ENCODE measurements at places on chromosomes 7 and 10.

- no peak for DNase-seq
Observed at GRCh38 chr7:106679153-106679931, 18.4 kb upstream of the CCDC71L start.

- peak; percentile 8 for DNase-seq
Observed at GRCh38 chr10:7121154-7121797, 289.6 kb downstream of the SFMBT2 start.

DNA sequence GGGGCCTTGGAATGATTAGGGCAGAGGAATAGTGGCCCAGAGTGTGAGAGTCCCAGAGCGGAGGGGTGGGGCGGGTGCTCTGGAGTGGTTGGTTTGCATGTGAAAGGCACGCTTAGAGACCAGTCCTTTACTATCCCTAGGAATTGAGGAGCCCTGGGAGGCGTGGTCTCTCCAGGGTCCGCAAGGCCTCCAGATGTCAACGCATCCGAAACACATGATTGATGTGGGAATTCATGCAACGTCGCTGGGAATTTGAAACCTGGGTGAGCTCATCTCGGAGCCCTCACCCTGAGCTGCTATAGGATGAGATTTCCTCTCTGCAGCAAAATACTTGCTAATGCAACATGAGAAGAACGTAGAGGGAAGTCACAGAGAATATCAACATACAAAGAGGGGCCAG, 51.2 kb downstream of the NPTX2 start:
- DNase-seq: no peak

- no peak for DNase-seq
Observed at GRCh38 chr7:99404235-99404976, 4.0 kb downstream of the PDAP1 start.

GRCh38 chr10:130630135-130630534, 493.9 kb downstream of the GLRX3 start:
- no peak for DNase-seq

DNA sequence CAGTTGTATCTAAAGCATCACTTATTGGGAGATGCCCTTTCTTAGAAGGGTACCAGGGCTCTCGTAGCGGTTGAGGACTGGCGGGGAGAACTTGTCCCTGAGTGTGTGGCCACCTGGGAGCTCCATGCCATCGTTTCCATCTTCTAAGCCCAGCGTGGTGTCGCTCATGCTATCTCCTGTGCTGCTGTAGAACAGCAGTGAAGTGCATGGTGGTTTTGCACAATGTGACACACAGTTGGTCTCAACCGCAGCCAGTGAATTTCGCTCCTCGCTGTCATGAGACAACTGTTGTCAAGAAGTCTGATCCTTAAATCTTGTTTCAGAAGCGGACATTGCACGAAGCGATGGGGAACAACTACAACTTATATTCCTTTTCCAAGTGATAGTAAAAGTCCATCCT, 283.4 kb downstream of the GRID1 start:
- no peak for DNase-seq

DNA sequence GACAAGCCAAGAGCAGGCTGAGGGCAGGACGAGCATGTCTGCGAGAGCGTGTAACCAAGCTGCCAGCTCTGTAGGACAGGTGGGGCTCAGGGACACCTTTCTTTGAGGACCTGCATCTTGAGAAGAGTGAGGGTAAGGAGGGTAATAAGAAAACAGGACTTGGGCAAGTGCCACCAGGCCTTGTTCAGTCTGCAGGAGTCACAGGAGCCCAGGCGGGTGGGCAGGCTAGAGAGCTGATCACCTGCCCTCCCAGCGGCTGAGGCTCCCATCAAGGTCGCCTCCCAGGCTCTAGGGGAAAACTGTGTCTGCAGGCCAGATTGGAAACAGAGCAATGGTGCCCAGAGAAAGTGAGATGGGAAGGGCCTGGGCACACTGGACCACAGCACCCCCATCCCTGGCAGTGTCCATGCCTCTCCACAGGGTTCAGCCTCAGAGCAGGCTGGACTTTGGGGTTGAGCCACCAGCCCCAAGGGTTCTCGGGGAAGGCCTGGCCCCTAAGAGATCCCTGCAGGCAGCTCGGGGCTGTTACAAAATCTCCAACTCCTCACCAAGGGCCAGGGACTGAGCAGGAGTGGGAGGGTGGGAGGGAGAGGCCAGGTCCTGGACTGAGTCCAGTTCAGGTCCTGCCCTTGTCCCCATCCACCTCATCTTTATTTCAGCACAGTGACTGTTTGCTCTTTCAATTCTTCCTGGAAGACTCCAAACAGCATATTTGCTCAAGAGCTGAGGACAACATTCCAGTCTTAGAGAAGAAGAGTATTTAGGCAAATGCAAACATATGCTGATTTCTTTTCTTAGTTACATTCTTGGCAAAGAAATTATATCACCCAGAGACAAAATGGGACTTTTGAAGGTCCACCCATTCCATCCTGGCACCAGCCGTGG, 161.9 kb downstream of the GRID1 start:
- DNase-seq: no peak

DNA sequence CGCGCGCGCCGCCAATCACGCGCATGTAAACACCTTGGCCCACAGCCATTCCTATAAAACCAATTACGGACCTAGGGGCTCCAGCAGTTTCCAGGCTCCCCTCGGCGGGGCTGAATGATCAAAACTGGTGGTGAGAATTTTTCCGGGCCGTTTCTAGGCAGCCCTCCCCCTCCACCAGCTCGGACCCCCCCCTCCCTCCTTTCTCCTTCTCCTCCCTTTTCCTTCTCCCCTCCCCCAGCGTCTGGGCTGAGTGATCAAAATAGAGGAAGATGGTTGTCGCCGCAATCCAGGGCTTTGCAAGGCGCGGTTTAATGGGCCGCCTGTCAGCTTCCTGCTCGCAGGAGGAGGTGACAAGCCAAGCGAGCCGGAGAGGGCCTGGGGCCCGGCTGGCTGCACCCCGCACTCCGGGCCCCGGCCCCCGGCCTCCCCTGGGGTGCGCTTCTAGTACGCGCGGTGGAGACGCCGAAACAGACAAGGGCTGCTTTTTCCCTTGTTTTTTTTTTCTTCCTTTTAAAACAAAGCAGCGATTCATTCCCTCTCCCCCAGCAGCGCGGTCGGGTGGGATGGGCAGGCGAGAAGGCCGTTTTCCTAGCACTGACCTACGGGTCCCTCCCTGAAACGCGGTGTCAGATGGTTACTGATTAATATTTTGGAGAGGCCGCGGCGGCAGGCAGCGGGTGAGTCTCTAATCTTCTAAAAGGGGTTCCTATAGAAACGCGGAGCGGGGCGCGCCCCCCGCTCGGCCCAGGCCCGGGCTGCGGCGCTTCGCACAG, 528 bp upstream of the TNRC18 start:
- DNase-seq: no peak

DNA sequence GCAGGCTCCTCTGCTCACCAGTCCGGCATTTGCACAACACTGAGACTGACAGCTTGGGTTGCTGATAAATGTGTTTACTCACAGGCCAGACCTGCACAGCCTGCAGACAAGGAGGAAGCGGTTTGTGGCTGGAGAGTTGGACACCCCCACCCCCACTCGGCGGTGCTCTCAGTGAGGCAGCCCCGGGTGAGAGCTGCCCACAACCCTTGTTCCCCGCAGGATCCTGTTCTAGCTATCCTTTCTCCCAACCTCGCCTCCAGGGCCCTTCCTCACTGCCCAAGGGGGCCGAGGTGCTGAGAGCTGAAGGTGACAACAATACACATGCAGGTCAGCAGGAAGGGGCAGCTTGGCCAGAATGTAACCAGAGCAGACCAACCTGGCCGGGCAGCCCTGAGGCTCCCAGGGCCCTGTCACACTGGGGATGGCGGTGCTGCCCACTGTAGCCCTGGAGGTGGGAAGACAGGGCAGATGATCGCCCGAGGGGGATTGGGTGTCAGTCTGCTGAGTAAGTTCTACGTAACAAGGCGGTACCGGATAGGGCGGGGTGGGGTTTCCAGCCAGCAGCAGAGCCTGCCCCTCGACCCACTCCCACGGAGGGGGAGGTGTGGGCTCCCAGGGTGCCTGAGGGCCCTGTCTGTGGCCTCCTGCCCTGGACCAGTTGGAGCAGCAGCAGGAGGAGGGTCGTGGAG, 2.1 kb upstream of the ADAM8 start:
- peak; percentile 40 for DNase-seq

DNA sequence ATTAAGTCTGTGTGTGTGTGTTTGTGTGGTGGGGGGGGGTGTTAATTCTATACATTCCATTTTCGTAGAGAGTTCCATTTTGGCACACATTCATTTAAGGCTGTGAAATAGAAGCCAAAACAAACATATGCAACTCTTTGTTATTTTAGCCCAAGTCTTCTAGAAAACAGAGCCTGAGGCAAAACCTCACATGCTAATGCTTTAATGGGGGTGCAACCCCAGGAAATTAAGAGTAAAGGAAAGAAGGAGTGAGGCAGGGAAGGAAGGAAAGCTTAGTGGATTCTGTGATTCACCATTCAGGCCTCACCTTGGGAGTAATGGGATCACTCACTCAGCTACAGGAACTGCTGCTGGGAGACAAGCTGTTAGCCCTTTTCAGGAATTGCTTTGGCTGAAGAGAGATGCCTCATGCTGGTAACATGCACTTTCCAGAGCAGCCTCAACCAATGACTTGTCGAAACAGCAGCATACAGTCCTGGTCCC, 73.0 kb upstream of the CTTNBP2 start:
- no peak for DNase-seq

DNA sequence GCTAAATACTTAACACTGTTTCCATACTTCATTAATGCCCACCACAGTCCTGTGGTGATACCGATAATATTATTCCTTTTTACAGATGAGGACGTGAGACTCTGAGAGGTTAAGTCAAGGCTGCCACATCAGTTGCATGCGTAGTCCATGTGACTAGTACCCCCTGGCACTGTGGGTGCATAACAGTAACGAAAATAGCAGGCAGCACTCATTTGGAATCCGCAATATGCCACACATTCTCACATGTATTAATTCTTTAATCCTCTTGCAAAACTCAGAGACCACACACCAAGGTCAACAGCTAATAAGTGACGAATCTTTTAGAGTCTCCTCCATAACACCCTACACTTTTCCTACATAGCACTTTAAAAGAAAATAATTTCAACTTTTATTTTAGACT, 99.5 kb upstream of the HABP2 start:
- DNase-seq: no peak

DNA sequence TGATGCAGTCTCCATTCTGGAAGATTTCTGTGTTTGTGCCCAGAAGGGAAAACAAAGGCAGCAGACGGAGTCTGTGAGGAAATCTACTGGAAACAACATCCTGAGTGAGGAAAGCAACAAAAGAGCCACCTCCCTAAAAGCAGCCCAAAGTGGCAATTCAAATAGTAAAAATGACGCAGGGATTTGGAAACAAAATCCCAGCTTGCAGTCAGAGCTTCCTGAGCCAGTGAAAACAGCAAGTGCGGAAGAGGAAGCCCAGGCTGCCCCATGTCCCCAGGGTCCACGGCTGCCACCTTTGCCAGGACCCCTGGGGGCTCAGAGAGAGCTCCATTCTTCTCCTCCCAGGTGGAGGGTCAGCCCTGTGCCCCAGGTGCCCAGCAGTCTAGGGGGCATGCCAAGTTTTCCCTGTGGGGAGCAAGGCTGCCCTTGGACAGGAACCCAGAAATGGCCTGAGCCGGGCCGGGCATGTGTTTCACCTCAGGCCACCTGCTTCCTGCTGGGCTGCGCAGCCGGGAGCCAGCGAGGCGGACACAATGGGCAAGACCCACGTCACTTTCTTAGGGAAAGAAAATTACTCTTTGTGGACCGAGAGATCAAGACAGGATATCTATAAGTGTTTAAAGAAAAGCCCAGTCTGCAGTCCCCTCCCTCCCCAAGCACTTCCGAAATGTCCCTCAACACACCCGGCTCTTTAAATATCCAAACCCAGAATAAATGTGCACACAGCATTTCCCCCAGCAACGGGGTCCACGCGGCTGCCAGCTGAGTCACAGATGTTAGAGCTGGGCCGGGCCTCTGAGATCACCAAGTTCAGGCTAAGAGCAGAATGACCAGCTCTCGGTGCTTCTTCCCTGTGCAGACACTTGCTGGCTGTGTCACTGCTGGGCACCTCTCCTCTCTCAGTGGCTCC, 231.1 kb downstream of the ARHGAP12 start:
- DNase-seq: no peak

GRCh38 chr10:74748468-74749031, 77.8 kb upstream of the KAT6B start:
- DNase-seq: no peak

DNA sequence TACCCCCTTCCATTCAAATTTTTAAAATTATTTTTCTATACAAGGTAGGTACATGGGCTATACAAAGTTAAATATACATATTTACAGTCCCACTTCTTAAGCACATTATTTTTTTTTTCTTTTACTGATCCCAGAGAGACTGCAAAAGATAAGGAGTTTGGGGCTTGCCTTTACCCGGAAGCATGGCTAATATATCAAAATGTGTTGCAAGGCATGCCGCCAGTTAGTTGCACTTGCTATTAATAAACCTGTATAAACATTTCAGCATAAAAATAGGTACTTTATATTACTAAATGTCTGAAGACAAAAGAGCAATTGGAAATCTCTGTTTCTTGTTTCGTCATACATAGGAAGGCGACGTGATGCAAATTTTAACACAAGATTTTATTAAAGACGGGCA, 21.5 kb upstream of the PDLIM1 start:
- DNase-seq: no peak

DNA sequence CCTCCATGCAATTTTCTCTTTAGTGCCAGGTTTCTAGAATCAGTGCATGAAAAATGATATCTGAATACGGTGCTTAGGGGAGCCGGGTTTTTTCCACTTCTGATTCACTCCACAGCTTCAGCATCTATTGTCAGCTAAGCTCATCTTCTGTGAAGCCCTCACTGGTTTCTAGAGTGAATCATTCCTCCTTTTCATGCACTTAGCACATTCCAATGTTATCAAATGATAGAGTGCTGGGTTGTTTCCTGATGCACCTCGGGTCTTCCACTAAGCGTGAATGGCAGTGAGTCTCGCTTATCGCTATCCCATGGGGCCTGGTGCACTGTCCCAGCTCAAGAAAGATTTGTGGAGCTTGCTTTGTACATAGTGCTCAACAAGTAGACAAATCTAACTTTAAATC, 170.9 kb upstream of the RHEB start:
- DNase-seq: no peak

GRCh38 chr7:44755698-44756627, 7.3 kb downstream of the ZMIZ2 start:
- DNase-seq: no peak

DNA sequence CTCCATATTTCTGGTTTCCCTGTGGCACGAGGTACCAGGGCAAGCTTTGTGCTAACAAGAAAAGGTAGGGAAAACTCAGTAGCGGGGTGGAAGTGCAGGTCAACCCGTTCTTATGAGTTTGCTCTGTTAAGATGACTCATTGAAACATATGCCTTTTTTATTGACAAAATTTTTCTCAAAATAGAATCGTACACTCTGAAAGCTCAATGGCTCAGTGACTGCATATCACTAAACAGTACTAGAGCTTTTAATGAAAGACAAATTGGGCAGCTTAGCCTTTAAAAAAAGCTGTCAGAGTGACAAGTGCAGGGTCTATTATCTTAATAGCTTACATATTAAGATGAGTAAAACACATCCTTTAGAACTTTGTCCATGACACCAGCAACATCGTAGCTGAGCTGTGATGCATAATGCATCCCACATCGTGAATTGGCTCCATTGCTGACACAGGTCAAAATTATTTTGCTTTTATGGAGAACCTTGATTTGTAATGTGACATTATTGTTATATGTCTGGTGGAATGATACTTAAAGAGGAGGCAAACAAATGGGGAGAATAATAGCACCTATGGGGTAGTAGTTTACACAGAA, 264.4 kb downstream of the ETV1 start:
- no peak for DNase-seq

- DNase-seq: no peak
Observed at GRCh38 chr7:48088559-48089045, 463 bp upstream of the UPP1 start.

Data from activated T-helper 1 cell treated with anti-CD3 and anti-CD28 coated beads, Interleukin-2, amount 50 U/mL, for 16 hours (primary cell).